Stomach (tissue), 19 donors: ENCODE measurements at places on chromosomes 1 and 21. TPM values are rescaled to one million over a fixed set of nuclear protein-coding genes. Genes with fewer than 3 reads are reported as not detected.

NHLH2 gene
- not detected for total RNA-seq

GRCh38 chr1:217140041-217140901, 417.0 kb upstream of the ESRRG start:
- peaks cover 54% of the 10 kb centered on the region for H3K27me3 ChIP-seq
- H3K4me1 ChIP-seq, result peaks cover 8% of the 10 kb centered on the region
- H3K36me3 ChIP-seq, result no peaks in the 10 kb centered on the region
- H3K27ac ChIP-seq, result no peak overlapping the region

- DNase-seq, result no peak
- H3K27ac ChIP-seq, result no peak overlapping the region
- peaks cover 1% of the 10 kb centered on the region for H3K4me1 ChIP-seq
- no peaks in the 10 kb centered on the region for H3K27me3 ChIP-seq
- H3K36me3 ChIP-seq, result no peaks in the 10 kb centered on the region
Observed at GRCh38 chr1:53166912-53167311, 24.5 kb upstream of the SLC1A7 start.

DNA sequence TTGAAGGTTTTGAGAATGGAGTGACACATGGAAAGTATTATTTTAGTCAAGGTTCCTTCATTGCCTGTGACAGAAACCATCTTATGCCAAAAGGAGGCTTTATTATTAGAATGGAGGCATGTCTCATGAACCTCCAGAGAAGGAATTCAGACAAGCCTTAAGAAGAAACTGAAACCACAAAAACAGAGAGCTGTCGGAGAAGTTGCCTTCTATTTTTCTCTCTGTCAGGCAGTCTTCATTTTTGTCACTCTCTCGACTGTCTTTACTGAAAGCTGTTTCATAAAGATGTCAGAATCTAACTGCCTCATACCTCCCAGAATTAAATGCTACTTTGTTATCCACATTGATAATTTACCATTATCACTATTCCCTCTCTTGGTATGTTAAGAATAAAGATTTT, 434.7 kb upstream of the ADGRL4 start:
- no peak overlapping the region for H3K27ac ChIP-seq
- H3K36me3 ChIP-seq, result no peaks in the 10 kb centered on the region
- no peak overlapping the region for H3K4me3 ChIP-seq
- no peaks in the 10 kb centered on the region for H3K27me3 ChIP-seq
- DNase-seq, result no peak

GRCh38 chr1:88088481-88088880, 595.6 kb upstream of the PKN2 start:
- H3K27ac ChIP-seq, result no peak overlapping the region
- H3K4me1 ChIP-seq, result no peaks in the 10 kb centered on the region
- H3K4me3 ChIP-seq, result no peak overlapping the region
- no peak for DNase-seq
- no peaks in the 10 kb centered on the region for H3K36me3 ChIP-seq
- H3K27me3 ChIP-seq, result no peaks in the 10 kb centered on the region

GRCh38 chr1:212597487-212597886, 11.1 kb upstream of the ATF3 start:
- no peak overlapping the region for H3K27ac ChIP-seq
- no peaks in the 10 kb centered on the region for H3K27me3 ChIP-seq
- H3K4me3 ChIP-seq, result no peak overlapping the region
- DNase-seq, result no peak
- no peaks in the 10 kb centered on the region for H3K36me3 ChIP-seq

GRCh38 chr1:179599623-179600249, 8.1 kb downstream of the TDRD5 start:
- peak; percentile 74 for DNase-seq
- H3K4me1 ChIP-seq, result no peaks in the 10 kb centered on the region
- no peaks in the 10 kb centered on the region for H3K27me3 ChIP-seq
- H3K27ac ChIP-seq, result no peak overlapping the region
- H3K36me3 ChIP-seq, result no peaks in the 10 kb centered on the region
- no peak overlapping the region for H3K4me3 ChIP-seq
